ENCODE measurements at places on chromosomes 6 and 20. TPM values are rescaled to one million over a fixed set of nuclear protein-coding genes. Genes with fewer than 3 reads are reported as not detected.

Gene OVOL2
- total RNA-seq: not detected

Gene DEFB132
- not detected for total RNA-seq

Gene CLPSL2
- total RNA-seq: not detected

Gene FERMT1
- total RNA-seq: 4.9 TPM

Gene MLN
- total RNA-seq: not detected

Gene SLC22A3
- not detected for total RNA-seq

All from bronchus fibroblast of lung (primary cell).